HuH-7 (cell line): ENCODE measurements at places on chromosomes 13 and 19.

DNA sequence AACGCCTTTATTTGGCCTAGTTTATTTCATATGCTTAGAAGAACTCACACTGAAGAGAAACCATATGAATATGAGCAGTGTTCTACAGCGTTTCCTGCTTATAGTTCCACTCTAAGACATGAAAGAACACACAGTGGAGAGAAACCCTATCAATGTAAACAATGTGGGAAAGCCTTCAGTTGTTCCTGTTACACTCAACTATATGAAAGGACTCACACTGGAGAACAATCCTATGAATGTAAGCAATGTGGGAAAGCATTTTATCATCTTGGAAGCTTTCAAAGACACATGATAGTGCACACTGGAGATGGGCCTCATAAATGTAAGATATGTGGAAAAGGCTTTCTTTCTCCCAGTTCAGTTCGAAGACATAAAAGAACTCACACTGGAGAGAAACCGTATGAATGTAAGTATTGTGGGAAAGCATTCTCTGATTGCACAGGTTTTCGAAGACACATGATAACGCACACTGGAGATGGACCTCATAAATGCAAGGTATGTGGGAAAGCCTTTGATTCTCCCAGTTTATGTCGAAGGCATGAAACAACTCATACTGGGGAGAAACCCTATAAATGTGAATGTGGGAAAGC, 13.7 kb downstream of the ZNF441 start:
- no peak for DNase-seq

DNA sequence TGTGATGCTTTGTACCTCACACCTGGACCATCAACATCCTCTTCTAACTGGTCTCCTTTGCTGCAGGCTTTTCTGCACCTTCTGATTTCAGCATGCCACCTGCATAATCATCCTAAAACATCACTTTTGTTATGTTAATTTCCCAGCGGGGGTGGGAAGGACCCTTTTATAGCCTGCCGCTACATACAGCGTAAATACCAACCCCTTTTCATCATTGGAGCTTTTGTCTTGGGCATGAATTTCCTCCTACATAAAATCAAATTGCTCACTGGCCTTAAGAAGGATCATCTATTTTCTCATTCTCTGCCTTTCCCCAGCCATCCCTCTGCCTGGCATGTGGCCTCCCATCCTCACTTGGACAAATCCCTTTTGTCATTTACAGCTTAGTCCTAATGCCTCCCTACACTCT, 124.7 kb downstream of the RBM26 start:
- no peak for DNase-seq

DNA sequence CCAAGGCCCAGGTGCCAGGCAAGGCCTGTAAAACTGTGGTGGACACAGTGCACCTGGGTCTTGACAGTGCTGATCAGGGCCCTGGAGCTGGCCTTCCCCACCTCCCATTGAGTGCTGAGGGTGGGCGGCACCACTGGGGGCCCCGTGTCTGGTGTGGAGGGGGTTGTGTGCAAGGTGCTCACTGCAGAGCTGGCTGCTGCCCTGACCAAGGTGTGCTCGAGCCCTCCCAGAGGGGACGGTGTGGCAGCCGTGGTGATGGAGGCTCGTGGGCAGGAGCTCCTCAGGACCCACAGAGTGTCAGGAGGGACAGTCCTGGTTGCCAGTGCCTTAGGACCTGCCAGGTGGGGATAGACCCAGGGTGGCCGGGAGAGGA, 23.0 kb downstream of the ATP4B start:
- DNase-seq: no peak

- DNase-seq: no peak
Observed at GRCh38 chr13:100836711-100837110, 162.1 kb upstream of the TMTC4 start.
